ENCODE measurements at places on chromosomes 1 and 21. TPM values are rescaled to one million over a fixed set of nuclear protein-coding genes. Genes with fewer than 3 reads are reported as not detected.

The HCRTR1 gene
- not detected for total RNA-seq

The FMN2 gene
- not detected for total RNA-seq

The SLC30A10 gene
- total RNA-seq = not detected

The CNR2 gene
- 1.5 TPM for total RNA-seq

The PADI2 gene
- 0.23 TPM for total RNA-seq

The KRTAP20-1 gene
- not detected for total RNA-seq

The GUCA2A gene
- total RNA-seq = not detected

The CELA2A gene
- total RNA-seq = 1.3 TPM

The FAM131C gene
- total RNA-seq = not detected

The C1QA gene
- total RNA-seq = 1.1 TPM

The CRNN gene
- not detected for total RNA-seq

The PGLYRP4 gene
- not detected for total RNA-seq

The FLG gene
- total RNA-seq = not detected

The GBP3 gene
- 39.2 TPM for total RNA-seq

The KRTAP27-1 gene
- not detected for total RNA-seq

The OR2T33 gene
- total RNA-seq = not detected

The INKA2 gene
- total RNA-seq = 1.2 TPM

The CNTN2 gene
- total RNA-seq = not detected

The TBX19 gene
- total RNA-seq = 3.9 TPM

The OR2M2 gene
- not detected for total RNA-seq

GRCh38 chr1:9145021-9145668, 16.2 kb upstream of the GPR157 start:
- no peak overlapping the region for H3K27ac ChIP-seq
- H3K36me3 ChIP-seq = no peaks in the 10 kb centered on the region
- DNase-seq = no peak
- H3K4me3 ChIP-seq = no peak overlapping the region
- no peaks in the 10 kb centered on the region for H3K27me3 ChIP-seq

GRCh38 chr1:201955729-201956143, 433 bp downstream of the TIMM17A start:
- DNase-seq = no peak
- H3K27ac ChIP-seq = peak overlapping the region; percentile 83
- no peaks in the 10 kb centered on the region for H3K27me3 ChIP-seq
- peaks cover 9% of the 10 kb centered on the region for H3K4me1 ChIP-seq
- H3K4me3 ChIP-seq = peak overlapping the region; percentile 80

DNA sequence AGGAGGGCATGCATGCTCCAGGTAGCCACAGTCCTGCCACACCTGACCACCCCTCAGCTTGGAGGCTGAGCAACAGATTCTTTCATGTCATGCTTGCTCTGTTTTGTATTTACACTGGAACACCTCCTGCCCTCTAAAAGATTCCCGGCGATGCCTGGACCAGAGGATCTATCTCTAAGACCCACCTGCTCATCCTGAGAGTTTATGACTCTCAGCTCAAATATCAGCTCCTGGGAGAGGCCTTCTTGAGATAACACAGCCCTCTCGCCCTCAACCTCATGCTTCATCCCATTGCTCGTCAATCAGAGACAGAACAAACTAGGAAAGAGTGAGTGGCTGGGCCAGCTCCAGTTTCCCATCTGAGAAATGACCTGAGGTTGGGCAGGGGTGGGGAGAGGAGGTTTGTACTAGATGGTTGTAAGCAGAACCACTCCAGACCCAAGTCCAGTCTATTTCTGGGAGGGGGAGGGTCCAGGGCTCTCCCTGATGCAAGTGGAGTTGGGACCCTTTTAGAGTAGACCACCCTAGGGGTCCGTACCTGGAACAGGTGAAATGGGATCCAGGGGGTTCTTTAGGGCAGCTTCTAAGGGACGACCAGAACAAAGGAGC, 524.5 kb downstream of the MATN1 start:
- H3K27ac ChIP-seq = no peak overlapping the region
- H3K27me3 ChIP-seq = peaks cover 18% of the 10 kb centered on the region
- H3K4me3 ChIP-seq = no peak overlapping the region
- H3K36me3 ChIP-seq = no peaks in the 10 kb centered on the region
- DNase-seq = no peak

DNA sequence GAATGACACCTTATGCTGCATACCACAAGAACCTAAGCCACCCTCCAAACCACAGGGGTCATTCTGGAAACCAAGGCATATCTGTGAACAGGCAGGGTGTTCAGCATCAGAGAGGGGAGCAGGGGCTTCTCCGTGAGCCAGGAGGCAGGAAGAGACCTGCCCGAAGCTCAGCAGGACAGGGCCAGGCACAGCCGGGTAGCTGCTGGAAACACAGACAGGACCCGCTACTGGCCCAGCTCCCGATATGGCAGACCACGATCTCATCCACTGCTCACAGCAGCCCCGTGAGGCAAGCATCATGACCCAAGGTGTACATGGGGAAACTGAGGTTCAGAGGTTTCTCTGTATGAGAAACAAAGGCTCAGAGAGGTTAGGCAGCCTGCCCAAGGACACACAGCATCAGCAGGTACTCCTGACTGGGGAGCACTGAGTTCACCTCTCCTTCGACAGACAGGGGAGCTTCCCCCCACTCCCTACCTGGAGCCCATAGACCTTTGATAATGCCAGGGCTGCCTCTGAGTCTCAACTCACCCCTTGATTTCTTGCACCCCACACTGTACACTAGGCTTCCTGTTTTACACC, 317.7 kb downstream of the MATN1 start:
- H3K27me3 ChIP-seq = no peaks in the 10 kb centered on the region
- H3K36me3 ChIP-seq = no peaks in the 10 kb centered on the region
- no peak overlapping the region for H3K4me3 ChIP-seq
- H3K27ac ChIP-seq = no peak overlapping the region

- peaks cover 12% of the 10 kb centered on the region for H3K27me3 ChIP-seq
- H3K4me1 ChIP-seq = no peaks in the 10 kb centered on the region
- DNase-seq = no peak
- H3K36me3 ChIP-seq = no peaks in the 10 kb centered on the region
- H3K27ac ChIP-seq = no peak overlapping the region
Measured at GRCh38 chr1:30545365-30545764, 178.0 kb downstream of the MATN1 start.

GRCh38 chr1:200626853-200627534, 6.4 kb upstream of the KIF14 start:
- no peaks in the 10 kb centered on the region for H3K27me3 ChIP-seq
- H3K4me3 ChIP-seq = no peak overlapping the region
- H3K36me3 ChIP-seq = no peaks in the 10 kb centered on the region
- H3K27ac ChIP-seq = no peak overlapping the region
- peaks cover 15% of the 10 kb centered on the region for H3K4me1 ChIP-seq

GRCh38 chr1:83511146-83511726, 487.7 kb downstream of the TTLL7 start:
- H3K36me3 ChIP-seq = no peaks in the 10 kb centered on the region
- H3K4me1 ChIP-seq = peaks cover 36% of the 10 kb centered on the region
- no peak overlapping the region for H3K27ac ChIP-seq
- no peaks in the 10 kb centered on the region for H3K27me3 ChIP-seq
- no peak for DNase-seq
- H3K4me3 ChIP-seq = no peak overlapping the region

DNA sequence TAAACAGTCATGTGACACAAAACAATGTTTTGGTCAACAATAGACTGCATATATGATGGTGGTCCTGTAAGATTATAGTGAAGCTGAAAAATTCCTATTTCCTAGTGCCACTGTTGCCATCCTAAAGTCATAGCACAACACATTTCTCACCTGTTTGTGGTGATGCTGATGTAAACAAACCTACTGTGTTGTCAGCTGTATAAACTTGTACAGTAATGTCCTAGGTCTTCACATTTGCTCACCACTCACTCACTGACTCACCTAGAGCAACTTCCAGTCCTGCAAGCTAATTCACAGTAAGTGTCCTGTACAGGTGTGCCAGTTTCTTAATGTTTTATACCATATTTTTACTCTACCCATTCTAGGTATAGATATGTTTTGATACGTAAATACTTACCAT, 326.1 kb upstream of the USP24 start:
- no peak overlapping the region for H3K27ac ChIP-seq
- no peaks in the 10 kb centered on the region for H3K27me3 ChIP-seq
- H3K36me3 ChIP-seq = no peaks in the 10 kb centered on the region
- H3K4me1 ChIP-seq = no peaks in the 10 kb centered on the region
- no peak for DNase-seq
- H3K4me3 ChIP-seq = no peak overlapping the region

DNA sequence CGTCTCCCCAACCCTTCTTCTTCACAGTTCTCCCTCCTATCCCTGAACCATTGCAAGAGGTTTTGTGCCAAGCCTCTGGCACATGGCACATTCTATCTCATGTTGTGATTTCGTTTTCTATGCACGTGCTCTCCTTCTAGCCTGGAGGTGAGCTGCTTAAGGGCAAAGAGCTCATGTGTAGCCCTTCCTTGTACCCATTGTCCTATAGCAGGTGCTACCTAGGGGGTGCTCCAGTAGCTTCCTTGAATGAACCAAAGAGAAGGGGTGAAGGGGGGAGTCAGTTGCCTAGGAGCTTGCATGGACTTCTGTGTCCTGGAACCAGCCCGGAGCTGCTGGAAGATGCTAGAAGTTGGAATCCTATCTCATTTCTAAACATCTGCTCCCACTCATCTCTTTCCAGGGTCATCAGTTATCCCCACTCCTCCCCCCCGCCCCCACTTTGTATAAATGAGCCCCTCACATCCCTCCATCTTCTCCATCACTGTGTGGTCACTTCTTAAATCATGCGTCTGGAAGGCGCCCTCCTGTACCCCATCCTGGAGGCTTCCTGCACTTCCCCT, 535 bp upstream of the DISC1 start:
- H3K36me3 ChIP-seq = no peaks in the 10 kb centered on the region
- no peak for DNase-seq
- peak overlapping the region; percentile 20 for H3K27ac ChIP-seq
- no peaks in the 10 kb centered on the region for H3K27me3 ChIP-seq

DNA sequence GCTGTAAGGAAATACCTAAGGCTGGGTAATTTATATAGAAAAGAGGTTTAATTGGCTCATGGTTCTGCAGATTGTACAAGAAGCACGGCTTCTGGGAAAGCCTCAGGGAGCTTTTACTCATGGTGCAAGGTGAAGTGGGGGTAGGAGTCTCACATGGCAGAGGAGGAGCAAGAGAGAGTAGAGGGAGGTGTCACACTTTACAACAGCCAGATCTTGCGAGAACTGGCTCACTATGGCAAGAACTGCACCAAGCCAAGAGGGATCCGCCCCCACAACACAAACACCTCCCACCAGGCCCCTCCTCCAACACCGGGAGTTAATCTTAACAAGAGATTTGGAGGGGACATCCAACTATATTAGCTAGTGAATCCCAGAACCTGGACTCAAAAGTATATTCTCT, 135.4 kb upstream of the SOD1 start:
- no peak overlapping the region for H3K27ac ChIP-seq
- no peaks in the 10 kb centered on the region for H3K36me3 ChIP-seq
- no peaks in the 10 kb centered on the region for H3K4me1 ChIP-seq

DNA sequence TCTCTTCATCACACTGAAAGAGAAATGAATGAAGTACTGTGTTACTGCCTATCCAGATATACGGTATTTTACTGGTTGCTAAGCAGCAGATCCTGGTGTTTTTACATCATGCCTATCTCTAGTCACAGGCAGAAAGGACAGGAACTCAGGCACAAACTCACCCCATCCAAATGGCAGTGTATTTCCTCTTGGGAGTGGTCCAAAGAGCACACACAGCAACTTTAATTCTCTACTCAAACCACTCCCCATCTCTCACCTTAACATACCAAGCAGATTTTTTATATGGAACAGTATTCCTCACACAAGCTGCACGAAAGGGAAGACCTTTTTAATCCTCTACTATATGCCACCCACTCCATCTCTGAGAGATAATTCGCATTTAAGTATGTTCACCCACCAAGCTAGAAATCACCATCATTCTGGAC, 27.3 kb downstream of the EIF4G3 start:
- H3K27me3 ChIP-seq = no peaks in the 10 kb centered on the region
- no peak for DNase-seq
- H3K36me3 ChIP-seq = peaks cover 9% of the 10 kb centered on the region
- no peak overlapping the region for H3K4me3 ChIP-seq
- H3K27ac ChIP-seq = no peak overlapping the region
- no peaks in the 10 kb centered on the region for H3K4me1 ChIP-seq

- H3K27me3 ChIP-seq = no peaks in the 10 kb centered on the region
- no peak for DNase-seq
- no peaks in the 10 kb centered on the region for H3K36me3 ChIP-seq
- no peaks in the 10 kb centered on the region for H3K4me1 ChIP-seq
- H3K27ac ChIP-seq = no peak overlapping the region
Measured at GRCh38 chr1:186943891-186944686, 115.3 kb downstream of the PLA2G4A start.

GRCh38 chr1:8603220-8603616, 214.2 kb downstream of the RERE start:
- no peak for DNase-seq
- H3K27me3 ChIP-seq = no peaks in the 10 kb centered on the region
- H3K27ac ChIP-seq = no peak overlapping the region
- no peak overlapping the region for H3K4me3 ChIP-seq

- no peak overlapping the region for H3K27ac ChIP-seq
- no peaks in the 10 kb centered on the region for H3K36me3 ChIP-seq
- H3K27me3 ChIP-seq = no peaks in the 10 kb centered on the region
- H3K4me1 ChIP-seq = peaks cover 60% of the 10 kb centered on the region
Measured at GRCh38 chr1:23625459-23625858, 66.1 kb upstream of the RPL11 start.

- peaks cover under 1% of the 10 kb centered on the region for H3K27me3 ChIP-seq
- no peaks in the 10 kb centered on the region for H3K4me1 ChIP-seq
- H3K27ac ChIP-seq = no peak overlapping the region
- no peak overlapping the region for H3K4me3 ChIP-seq
Measured at GRCh38 chr1:3495776-3496745, 41.6 kb downstream of the ARHGEF16 start.

GRCh38 chr1:163084330-163084729, 15.2 kb downstream of the RGS4 start:
- H3K27me3 ChIP-seq = no peaks in the 10 kb centered on the region
- H3K4me1 ChIP-seq = no peaks in the 10 kb centered on the region
- no peak for DNase-seq
- no peak overlapping the region for H3K27ac ChIP-seq
- H3K4me3 ChIP-seq = no peak overlapping the region
- H3K36me3 ChIP-seq = no peaks in the 10 kb centered on the region

DNA sequence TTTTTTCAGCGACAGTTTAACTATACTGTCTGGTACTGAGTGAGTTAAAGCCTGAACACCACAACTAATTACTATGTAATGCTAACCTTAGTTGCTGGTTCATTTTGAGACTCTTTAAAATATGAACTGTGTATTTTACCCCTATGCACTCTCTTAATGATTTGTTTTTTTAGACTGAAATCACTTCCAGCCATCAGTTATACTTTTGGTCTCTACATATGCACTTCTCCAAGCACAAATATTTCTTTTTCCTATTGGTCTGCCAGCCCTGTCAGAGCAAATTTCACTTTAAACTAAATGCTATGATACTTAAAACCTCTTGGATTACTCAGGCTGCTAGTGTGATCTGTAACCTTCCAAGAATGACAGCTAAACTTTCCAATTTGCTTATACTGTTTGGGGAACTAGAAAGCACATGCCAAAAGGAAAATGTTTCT, 38.1 kb upstream of the SCYL3 start:
- H3K4me3 ChIP-seq = no peak overlapping the region
- no peaks in the 10 kb centered on the region for H3K4me1 ChIP-seq
- no peak for DNase-seq
- H3K36me3 ChIP-seq = no peaks in the 10 kb centered on the region

GRCh38 chr1:72804541-72804940, 522.2 kb upstream of the NEGR1 start:
- H3K4me3 ChIP-seq = no peak overlapping the region
- H3K27me3 ChIP-seq = no peaks in the 10 kb centered on the region
- H3K27ac ChIP-seq = no peak overlapping the region

GRCh38 chr1:111792249-111792648, 36.5 kb downstream of the DDX20 start:
- H3K27me3 ChIP-seq = peaks cover 16% of the 10 kb centered on the region
- DNase-seq = no peak
- no peaks in the 10 kb centered on the region for H3K4me1 ChIP-seq
- no peaks in the 10 kb centered on the region for H3K36me3 ChIP-seq
- H3K4me3 ChIP-seq = no peak overlapping the region

Data from T-cell (primary cell).